NCI-H1105 (cell line): ENCODE measurements at places on chromosomes 3 and 15.

- DNase-seq: no peak
Observed at GRCh38 chr15:45089712-45090373, 24.1 kb downstream of the DUOX2 start.

DNA sequence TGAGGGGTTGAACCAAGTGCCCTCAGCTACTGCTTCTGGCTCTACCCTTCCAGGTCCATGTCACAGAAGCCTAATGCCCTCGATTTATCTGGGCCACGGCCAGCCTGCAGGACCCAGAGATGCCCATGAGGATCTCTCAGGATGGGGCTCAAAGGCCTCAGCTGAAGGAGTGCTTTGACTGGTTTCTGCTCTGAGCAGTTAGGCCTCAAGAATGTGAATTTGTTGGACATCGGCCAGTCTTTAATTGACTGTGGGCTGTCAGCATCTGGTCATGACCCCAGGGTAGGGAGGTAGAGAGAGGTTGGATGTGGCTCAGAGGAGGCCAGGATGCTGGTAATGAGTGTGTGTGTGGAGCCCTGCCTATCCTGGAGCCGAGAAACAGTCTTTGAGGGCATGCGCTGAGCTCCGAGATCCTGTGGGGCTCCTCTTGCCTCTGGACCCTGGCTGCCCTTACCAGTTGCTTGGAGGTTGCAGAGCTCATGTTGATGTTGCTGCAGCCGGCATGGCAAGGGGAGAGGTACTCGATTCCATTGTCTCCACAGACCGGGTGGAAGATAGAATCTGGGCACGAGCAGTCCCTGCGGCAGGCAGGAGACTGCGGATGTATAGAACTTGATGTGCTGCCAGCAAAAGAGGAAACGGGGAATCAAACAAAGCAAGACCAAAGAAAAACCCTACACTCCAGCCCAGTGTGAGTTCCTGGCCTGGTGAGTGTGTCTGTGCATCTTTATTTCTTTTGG is 49.1 kb upstream of the RAB6B start:
- no peak for DNase-seq

GRCh38 chr15:63497642-63498467 is 6.5 kb upstream of the USP3 start:
- DNase-seq: no peak

- DNase-seq: no peak
Observed at GRCh38 chr3:156253150-156253549, 132.8 kb downstream of the KCNAB1 start.

GRCh38 chr15:83300826-83301225 is 16.4 kb upstream of the BNC1 start:
- DNase-seq: no peak

DNA sequence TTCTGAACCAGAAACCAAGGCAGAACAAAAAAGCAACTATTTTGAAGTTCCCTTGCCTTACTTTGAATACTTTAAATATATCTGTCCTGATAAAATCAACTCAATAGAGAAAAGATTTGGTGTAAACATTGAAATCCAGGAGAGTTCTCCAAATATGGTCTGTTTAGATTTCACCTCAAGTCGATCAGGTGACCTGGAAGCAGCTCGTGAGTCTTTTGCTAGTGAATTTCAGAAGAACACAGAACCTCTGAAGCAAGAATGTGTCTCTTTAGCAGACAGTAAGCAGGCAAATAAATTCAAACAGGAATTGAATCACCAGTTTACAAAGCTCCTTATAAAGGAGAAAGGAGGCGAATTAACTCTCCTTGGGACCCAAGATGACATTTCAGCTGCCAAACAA is 4.6 kb downstream of the DTX3L start:
- no peak for DNase-seq

GRCh38 chr3:179463319-179463718 is 12.0 kb upstream of the GNB4 start:
- no peak for DNase-seq
